ENCODE measurements at places on chromosomes 4 and X.

DNA sequence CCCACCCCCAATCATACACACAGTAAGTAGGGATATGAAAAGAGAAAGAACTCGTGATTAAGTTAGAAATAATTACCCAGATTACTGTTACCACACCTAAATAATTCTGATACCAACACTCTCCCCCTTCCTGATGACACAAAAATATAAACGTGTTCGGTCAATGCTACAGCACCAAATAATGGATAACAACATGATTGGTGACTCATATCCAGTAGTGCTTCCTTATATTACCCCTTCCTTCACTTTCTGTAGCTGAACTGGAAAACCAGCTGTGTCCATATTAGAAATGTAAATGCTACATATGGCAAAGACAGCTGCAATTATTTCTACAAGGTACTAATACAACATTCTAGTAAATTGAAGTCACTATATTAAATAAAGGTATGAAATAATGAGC is 20.8 kb downstream of the EIF4E start:
- H3K36me3 ChIP-seq, result peaks cover 27% of the 10 kb centered on the region
- no peak overlapping the region for H3K4me3 ChIP-seq
- no peak for DNase-seq

- no peaks in the 10 kb centered on the region for H3K27me3 ChIP-seq
- no peak overlapping the region for H3K4me3 ChIP-seq
- peaks cover 82% of the 10 kb centered on the region for H3K36me3 ChIP-seq
- no peak for DNase-seq
- H3K27ac ChIP-seq, result peak overlapping the region; percentile 18
- peaks cover 38% of the 10 kb centered on the region for H3K4me1 ChIP-seq
Observed at GRCh38 chr4:7004331-7004730, 38.8 kb upstream of the TADA2B start.

DNA sequence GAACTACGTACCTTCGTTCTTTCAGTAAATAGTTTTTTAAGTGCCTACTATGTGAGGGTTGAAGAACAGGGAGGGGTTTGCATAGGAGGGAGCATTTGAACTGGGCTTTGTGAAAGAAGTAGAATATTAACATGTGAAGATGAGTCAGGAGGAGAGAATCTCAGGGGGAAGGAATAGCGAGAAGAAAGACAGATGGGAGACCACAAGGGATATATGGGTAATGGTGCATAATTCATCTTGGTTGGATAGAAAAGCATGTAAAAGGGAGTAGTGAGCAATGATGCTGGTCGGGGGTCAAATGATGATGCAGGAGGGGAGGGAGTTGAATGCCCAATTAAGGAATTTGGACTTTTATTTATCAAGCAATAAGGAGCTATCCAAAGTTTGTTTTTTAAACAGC is 52.7 kb downstream of the TMEM164 start:
- no peak overlapping the region for H3K27ac ChIP-seq
- no peak for DNase-seq

- no peak overlapping the region for H3K27ac ChIP-seq
- H3K27me3 ChIP-seq, result no peaks in the 10 kb centered on the region
- no peaks in the 10 kb centered on the region for H3K36me3 ChIP-seq
- peak; percentile 24 for DNase-seq
- peaks cover 2% of the 10 kb centered on the region for H3K4me1 ChIP-seq
Observed at GRCh38 chr4:8192748-8193738, 6.0 kb upstream of the SH3TC1 start.

DNA sequence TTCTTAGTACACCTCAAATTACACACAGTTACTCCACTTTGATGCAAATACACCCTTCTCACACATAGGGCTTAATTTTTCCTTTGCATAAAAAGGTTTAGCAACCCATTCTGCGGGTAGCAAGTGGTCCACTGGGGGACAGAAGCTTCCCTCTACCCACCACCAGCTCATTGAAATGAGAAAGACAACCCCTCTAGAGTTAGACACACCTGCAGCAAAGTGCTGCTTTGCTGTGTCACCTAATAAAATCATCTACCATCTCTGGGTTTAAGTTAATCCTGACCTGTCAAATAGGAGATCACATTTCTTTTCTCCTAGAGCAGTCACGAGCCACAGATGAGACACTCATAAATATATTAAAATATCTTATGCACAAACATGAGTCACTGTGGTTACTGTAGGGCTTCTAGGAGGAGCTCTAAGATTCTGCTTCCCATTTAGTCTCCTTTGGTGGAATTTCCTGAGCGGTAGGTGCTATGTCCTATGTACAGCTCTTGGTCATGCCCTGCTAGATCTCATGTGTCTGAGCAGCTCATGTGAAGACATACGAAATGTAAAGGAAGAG is 11.9 kb downstream of the BMX start:
- H3K4me3 ChIP-seq, result no peak overlapping the region
- DNase-seq, result no peak
- H3K27me3 ChIP-seq, result peaks cover 5% of the 10 kb centered on the region
- H3K36me3 ChIP-seq, result no peaks in the 10 kb centered on the region
- no peaks in the 10 kb centered on the region for H3K4me1 ChIP-seq

GRCh38 chr4:98166025-98166730 is 22.9 kb upstream of the STPG2 start:
- no peak overlapping the region for H3K4me3 ChIP-seq
- no peaks in the 10 kb centered on the region for H3K36me3 ChIP-seq
- no peak for DNase-seq

DNA sequence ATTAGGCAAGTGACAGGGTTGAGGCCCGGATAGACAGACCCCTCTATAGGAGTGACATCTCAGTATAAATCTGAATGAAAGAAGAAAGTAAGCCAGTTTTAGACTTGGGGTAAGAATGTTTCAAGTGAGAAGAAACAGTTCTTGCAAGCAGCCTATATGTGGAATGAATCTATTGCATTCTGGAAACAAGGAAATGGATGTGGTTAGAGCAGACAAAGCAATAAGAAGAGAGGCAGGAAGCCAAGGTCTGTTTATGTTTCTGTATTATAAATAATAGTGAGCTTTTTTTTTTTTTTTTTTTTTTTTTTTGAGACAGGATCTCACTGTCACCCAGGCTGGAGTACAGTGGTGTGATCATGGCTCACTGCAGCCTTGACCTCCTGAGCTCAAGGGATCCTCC is 255.8 kb downstream of the UNC5C start:
- peaks cover 15% of the 10 kb centered on the region for H3K4me1 ChIP-seq
- H3K4me3 ChIP-seq, result no peak overlapping the region
- H3K36me3 ChIP-seq, result no peaks in the 10 kb centered on the region
- no peaks in the 10 kb centered on the region for H3K27me3 ChIP-seq

GRCh38 chr4:88106205-88106604 is 52.2 kb downstream of the ABCG2 start:
- peaks cover 3% of the 10 kb centered on the region for H3K27me3 ChIP-seq
- no peak overlapping the region for H3K4me3 ChIP-seq

- H3K4me1 ChIP-seq, result peaks cover 73% of the 10 kb centered on the region
- no peak for DNase-seq
- no peak overlapping the region for H3K27ac ChIP-seq
Observed at GRCh38 chr4:38162240-38162784, 202.1 kb downstream of the PTTG2 start.

- H3K27me3 ChIP-seq, result peaks cover 50% of the 10 kb centered on the region
- no peak overlapping the region for H3K27ac ChIP-seq
- peaks cover 41% of the 10 kb centered on the region for H3K4me1 ChIP-seq
- DNase-seq, result peak; percentile 31
Observed at GRCh38 chrX:40008791-40009461, 88.8 kb downstream of the BCOR start.

GRCh38 chr4:143358923-143359643 is 22.4 kb downstream of the GAB1 start:
- H3K27me3 ChIP-seq, result peaks cover 9% of the 10 kb centered on the region
- peak; percentile 47 for DNase-seq
- peaks cover 38% of the 10 kb centered on the region for H3K4me1 ChIP-seq
- peak overlapping the region; percentile 60 for H3K27ac ChIP-seq
- no peaks in the 10 kb centered on the region for H3K36me3 ChIP-seq

DNA sequence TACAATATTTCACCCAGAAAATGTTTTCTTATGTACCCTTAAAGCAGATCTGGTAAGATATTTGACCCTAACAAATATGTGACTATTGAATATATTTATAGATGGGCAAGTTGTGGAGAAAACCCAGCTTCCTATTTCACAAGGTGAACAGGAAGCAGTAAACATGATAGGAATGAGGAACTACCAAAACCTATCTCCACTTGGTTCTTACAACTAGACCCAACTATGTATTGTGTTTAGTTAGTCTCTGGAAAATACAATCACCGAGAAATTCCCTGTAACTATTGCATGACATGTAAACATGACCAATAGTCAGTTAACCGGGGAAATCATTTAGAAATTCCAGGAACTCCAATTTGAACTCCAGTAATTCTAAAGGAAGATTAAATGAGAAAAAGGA is 8.4 kb upstream of the RXFP1 start:
- no peak for DNase-seq
- H3K27ac ChIP-seq, result no peak overlapping the region

GRCh38 chr4:71303850-71304249 is 35.0 kb upstream of the SLC4A4 start:
- DNase-seq, result no peak
- H3K36me3 ChIP-seq, result no peaks in the 10 kb centered on the region
- peaks cover 2% of the 10 kb centered on the region for H3K4me1 ChIP-seq

DNA sequence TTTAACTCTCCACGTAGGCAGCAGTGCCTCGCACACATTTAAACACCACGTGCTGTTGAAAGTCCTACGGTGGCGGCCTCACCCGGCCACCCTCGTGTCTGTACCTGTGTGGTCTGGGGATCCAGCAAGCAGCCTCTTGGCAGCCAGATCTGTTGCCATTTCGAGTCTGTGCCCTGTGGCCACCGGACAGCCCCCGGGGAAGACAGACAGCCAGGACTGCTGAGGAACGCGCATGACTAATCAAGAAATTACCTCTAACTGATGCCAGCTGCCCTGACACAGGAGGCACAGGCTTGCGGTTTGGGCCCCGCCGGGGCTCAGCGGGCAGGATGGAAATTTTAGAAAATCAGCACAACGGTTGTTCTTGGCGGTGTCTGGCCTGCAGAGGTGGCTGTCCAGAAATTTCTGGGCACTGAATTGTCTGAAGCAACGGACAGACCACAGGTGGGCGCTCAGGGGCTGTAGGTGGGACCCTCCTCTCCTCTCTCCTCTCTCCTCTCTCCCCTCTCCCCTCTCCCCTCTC is 15.6 kb upstream of the ASMTL start:
- H3K27ac ChIP-seq, result peak overlapping the region; percentile 92
- H3K4me3 ChIP-seq, result peak overlapping the region; percentile 85
- no peaks in the 10 kb centered on the region for H3K27me3 ChIP-seq
- H3K4me1 ChIP-seq, result peaks cover 89% of the 10 kb centered on the region
- DNase-seq, result peak; percentile 89

DNA sequence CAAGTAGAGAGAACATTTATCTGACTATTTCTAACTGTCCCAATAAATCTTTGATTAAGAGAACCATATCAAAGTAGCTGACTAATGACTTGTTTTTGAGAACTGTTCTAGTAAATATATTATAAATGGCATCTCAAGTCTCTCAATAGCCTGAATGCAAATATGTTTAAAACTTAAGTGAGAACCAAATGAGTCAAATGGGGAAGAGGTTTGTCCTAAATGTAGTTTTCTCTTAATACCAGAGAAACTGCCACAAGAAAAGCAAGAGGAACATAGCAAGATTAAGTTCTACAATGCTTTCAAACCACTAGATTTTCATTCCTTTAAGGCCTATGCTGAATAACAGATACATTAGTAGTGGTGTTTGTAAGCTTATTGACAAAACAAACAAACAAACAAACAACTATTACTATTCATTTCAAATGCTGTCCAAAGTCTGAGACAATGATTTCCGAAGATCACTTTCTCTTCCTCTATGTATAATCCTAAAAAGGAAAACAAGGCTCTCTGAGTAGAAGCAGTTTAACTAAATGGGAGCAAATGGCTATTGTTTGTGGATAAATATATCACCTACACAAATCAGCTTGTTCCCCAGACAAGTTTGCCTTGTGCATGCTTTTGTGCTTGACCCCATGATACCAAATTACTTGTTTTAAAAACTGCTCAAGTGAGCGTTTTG is 408.4 kb upstream of the EMCN start:
- no peaks in the 10 kb centered on the region for H3K36me3 ChIP-seq
- no peak overlapping the region for H3K27ac ChIP-seq
- no peak for DNase-seq
- H3K4me1 ChIP-seq, result no peaks in the 10 kb centered on the region
